ENCODE measurements at places on chromosomes 4 and X.

DNA sequence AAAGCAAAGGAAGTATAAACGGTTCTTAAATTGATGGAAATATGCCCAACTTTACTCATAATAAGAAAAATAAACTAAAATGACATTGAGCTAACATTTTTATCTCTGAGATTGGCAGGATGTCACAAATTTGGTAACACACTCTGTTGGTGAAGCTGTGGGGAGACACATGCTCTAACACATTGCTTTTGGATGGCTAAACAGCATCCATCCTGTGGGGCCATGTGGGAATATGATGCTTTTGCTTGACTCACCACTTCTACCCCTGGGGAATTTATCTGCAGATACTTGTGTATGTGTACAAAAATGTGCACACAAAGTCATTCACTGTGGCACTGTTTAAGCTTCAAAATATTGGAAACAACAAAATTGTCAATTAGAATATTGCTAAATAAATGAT, 100.2 kb downstream of the ANAPC4 start:
- no peak for DNase-seq

- DNase-seq, result no peak
These were observed 23.0 kb downstream of the GRXCR1 start for GRCh38 chr4:42915484-42915883.

DNA sequence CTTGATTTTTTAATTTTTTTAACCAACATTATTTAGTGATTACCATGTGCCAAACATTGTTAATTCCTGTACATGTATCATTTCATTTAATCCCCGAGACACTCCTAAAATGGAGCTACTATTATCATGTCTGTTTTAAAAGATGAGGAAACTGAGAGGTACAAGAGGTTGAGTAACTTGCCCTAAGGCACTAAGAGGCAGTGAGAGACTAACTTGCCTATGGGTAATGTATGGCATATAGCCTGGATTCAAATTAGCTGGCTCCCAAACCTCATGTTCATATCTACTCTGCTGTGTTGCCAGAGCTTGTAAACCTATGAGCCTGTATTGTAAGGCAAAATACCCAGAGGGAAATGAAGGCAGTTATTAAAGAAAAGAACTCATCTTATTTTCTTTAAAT, 443.6 kb downstream of the IL15 start:
- no peak for DNase-seq

- DNase-seq, result no peak
These were observed 44.1 kb upstream of the SEC24B start for GRCh38 chr4:109389369-109390114.

All from midbrain (tissue), 1 donor.